Stimulated activated CD4-positive, alpha-beta T cell treated with anti-CD3 and anti-CD28 coated beads, Interleukin-1b, Interleukin-23, amount 100 ng/mL, for 1 hour (primary cell): ENCODE measurements at places on chromosomes 4 and X.

DNA sequence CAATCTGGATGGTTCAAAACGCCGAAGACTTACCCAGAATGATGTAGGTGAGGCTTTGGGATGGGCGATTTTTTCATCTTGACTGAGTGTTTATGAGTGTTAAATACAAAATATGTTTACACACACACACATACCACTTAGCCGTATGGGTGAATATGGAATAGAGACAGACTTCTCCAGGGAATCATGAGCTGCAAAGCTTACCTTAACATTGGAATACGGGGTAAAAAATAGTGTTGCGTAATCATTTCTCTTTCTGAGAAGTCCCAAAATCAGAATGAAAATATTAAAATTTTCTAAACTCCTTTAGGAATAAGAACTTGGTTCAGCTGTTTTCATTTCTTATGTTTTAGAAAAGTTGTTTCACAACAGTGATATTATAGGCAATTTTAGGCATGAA lies 63.5 kb downstream of the EGF start:
- DNase-seq: no peak

DNA sequence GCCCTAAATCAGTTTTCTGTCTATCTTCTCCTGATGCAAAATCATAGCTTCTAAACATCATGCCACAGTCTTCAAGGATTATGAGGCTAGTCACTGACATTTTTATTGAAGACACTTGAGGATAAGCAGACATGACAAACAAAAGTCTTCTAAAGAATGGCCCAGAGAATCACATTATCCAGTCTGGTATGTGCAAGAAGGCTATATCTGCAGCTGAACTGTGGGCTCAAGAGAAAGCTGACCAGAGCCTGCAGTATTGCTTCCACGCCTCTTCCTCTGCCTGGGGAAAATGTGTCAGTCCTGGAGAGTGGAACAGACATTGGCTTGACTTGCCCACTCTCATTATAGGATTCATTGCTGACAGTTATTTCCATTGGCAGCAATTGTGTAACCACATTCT lies 553.5 kb downstream of the SPOCK3 start:
- no peak for DNase-seq

DNA sequence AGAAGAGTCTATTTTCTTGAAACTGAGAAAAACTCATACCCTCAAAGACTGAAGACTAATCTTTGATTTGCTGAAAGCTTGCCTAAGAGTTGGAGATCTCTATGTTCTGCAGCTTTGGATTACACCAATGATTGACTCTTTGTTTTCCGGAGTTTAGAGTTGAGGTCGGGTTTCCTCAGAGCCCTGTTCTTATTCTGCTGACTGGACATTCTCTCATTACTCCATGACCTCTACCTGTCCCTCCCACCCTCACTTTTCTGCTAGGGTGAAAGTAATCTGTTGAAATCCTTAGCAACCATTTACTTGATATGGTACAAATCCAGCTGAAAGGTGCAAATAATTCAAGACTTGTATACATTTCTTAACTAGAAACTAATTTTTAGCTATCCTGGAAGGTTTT lies 421.5 kb upstream of the FRG1 start:
- DNase-seq: no peak

GRCh38 chr4:131721883-131722282 lies 1427.2 kb upstream of the PCDH10 start:
- no peak for DNase-seq

DNA sequence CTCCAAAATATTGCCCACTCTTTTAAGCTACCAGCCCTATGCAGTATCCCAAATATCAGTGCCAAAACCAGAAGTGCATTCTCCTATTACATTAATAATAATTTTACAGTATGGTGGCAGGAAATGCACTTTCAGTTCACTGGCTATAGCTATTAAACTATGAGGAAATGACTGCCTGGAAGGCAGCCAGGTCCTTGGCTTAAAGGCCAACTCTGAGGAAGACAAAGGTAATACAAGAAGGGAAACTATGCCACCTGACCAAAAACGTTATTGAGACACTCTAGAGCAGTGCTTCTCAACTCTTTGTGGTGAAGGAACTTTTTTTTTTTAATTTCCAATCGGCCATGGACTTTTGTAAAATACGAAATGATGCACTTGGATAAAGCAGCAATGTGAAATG lies 133.6 kb upstream of the VAMP7 start:
- no peak for DNase-seq

DNA sequence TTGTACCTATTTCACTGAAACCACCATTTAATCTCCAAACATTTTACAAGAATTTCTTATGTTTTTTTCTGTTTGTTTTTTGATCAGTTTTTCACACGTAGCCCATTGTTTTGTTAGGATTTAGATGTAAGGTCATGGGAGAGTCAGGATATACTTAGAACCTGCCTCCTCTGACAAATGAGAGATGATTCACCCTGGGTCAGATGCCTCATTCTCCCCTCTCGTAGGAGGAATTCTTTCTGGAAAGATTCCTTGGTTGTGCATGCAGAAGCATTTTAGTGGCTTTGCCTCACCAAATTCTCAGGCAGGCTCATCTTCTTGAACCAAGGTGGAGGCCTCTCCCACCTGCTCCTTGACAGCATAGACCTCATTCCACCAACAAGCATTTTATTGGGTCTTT lies 599.3 kb downstream of the SPRY1 start:
- DNase-seq: no peak

GRCh38 chrX:109036624-109037023 lies 300.3 kb upstream of the IRS4 start:
- DNase-seq: no peak

GRCh38 chr4:25131926-25132325 lies 28.3 kb downstream of the SEPSECS start:
- no peak for DNase-seq

GRCh38 chr4:158613046-158613445 lies 58.6 kb downstream of the C4orf46 start:
- no peak for DNase-seq

DNA sequence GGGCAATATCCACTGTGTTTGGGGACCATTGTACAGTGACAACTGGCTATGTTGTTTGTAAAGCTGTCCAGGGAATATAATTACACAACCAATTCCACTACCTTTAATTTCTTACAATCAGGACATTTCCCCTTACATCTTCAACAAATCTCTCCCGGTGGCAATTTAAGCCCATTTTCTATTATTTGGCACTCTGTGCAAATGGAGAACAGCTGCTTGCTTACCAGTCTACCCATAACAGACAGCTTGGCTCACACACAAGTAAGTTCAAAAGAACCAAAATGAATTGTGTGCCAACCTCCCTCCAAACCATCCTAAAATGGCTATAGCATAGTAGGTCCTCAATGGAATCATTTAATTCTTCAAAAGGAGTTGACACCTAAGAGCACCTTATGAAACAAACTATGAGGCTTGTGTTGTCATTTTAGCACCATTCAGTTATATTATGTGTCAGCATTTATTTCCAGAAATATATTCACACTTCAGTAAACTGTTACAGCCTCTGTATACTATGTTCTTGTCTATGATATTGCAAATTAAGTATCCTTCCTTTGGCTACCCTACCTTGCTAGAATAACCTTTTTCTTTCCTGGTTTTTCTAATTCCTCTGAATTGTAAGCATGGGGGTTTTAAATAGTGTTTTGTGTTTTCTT lies 18.4 kb downstream of the GABRA4 start:
- DNase-seq: no peak

DNA sequence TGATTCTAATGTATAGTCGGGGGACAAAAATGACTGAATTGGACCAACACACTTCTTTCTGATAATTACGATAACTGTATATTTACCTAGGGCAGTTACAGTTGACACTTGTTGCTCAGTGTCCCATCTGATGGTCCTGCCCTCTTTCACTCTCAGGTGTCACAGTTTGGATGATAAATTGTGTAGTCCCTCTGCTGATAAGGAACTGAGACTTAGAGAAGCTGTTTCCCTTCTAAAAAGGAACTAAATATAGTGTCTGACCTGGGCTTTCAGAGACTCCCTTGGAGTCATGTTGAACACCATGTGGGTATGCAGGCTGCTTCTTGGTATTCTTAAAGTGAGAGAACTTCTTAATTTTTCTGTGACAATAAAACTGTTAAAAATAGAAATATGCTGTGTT lies 23.7 kb upstream of the PNPLA4 start:
- DNase-seq: no peak

- no peak for DNase-seq
Observed at GRCh38 chr4:11264346-11264745, 164.3 kb downstream of the HS3ST1 start.

- peak; percentile 59 for DNase-seq
Observed at GRCh38 chr4:112523764-112524505, 8.0 kb upstream of the NEUROG2 start.

DNA sequence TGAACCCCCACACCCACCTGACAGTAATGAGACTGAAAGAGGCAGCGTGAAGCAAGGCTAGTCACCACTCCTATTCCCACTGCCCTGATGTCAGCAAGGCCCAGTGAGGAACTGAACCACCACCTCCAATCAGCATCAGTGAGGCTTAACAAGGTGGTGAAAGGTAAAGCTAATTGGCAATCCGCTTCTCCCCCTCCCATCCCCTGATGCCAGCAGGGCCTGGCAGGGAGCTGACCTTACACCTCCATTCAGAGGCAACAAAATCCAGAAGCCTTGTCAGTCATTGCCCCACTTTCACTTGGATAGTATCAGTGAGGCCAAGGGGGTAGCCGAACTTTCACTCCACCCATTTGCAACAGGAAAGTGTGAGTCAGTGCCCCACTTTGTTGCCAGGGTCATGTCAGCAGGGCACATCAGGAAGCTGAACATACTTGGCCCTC lies 60.8 kb downstream of the AWAT2 start:
- DNase-seq: no peak

DNA sequence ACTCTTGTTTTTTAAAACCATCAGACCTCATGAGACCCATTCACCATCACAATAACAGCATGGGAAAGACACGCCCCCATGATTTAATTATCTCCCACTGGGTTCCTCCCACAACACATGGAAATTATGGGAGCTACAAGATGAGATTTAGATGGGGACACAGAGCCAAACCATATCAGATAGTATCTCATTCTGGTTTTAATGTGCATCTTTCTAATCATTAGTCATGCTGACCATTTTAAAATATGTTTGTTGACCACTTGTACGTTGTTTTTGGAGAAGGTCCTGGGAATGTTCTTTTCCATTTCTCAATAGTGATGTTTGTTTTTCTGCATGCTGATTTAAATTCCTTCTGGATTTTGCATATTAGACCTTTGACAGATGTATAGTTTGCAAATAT lies 119.0 kb downstream of the RTL3 start:
- DNase-seq: no peak

DNA sequence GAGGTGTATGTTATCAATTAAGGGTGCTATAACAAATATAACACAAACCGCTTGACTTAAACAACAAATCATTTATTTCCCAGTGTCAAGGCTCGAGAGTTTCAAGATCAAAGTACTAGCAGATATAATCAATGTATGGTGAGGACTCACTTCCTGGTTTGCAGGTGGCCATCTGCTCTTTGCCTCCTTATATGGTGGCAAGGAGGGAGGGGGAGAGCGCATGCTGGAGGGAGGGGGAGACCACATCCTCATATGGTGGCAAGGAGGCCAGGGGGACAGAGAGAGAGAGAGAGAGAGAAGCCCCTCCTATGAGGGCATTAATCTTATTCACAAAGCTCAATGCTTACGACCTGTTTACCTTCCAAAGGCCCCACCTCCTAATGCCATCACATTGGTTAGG lies 372.3 kb upstream of the SPOCK3 start:
- DNase-seq: no peak

- DNase-seq: no peak
Observed at GRCh38 chr4:68907245-68907644, 44.4 kb downstream of the UGT2A3 start.

- no peak for DNase-seq
Observed at GRCh38 chr4:102758241-102759160, 2.3 kb downstream of the MANBA start.

DNA sequence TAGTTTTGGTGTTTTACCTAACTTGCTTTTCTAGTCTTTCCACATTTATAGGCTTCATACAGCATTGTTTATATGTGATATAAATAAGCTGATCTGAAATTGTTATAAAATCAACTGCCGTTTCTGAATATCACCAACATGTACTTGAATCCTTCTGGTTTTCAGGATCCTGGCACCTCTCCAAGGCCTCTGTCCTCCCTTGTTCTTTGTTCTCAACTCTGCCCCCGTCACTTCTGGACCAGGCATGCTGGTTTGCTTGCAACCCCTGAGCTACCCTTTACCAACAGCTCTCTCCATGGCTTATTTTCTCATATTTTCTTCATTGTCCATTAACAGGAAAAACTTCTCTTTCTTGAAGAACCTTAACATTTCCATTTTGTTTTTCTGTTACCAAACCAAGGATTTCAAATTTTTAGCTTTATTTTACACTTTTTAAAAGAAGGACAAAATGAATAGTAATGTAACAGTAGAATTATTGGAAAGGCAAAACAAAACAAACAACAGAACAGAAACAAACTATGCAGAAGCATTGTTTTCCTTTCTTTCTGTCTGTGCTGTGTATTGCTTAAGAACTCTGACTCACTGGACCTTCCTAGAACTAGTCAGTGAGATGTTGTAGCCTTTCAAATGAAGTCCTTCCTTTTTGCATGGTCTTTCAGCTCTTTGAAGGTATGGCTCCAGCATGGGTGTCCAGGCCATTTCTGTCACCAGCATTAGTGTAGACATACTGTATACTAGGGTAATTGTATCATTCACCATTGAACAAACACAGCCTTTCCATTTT lies 44.8 kb downstream of the BANK1 start:
- no peak for DNase-seq

DNA sequence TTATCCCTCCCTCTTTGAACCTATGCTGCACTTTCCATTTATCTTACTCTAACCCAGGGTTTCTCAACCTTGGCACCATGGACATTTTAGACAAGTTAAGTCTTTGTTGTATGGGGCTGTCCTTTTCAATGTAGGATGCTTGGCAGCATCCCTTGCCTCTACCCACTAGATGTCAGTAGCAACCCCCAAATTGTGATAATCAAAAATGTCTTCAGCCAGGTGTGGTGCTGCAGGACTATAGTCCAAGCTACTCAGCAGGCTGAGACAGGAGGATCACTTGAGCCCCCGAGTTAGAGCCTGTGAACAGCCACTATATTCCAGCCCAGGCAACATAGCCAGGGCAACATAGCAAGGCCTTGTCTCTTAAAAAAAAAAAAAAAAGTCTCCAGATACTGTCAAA lies 7.0 kb downstream of the LRCH2 start:
- no peak for DNase-seq

- DNase-seq: no peak
Observed at GRCh38 chr4:174218127-174218790, 65.2 kb downstream of the FBXO8 start.

DNA sequence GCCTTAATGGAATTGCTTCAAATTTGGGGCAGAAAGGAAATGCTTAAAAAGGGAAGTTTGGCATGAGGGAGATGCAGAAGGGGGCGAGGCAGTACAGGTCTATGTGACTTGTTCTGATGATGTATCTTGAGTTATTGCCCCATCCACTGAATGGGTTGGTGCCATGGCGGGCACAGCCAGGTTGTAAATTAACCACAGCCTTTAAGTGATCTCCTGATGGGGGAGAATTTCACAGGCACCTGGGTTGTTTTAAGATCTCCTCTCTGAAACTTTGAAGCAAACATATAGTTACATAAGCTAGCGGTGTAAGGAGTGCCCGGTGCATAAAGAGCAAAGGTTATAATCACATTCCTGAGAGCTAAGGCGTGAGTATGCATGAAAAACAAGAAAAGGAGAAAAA lies 37.0 kb downstream of the NPY5R start:
- no peak for DNase-seq
